ENCODE measurements at places on chromosomes 5 and 9.
A peak's percentile ranks its signal among the peaks of the same experiment; 100 is the strongest.

DNA sequence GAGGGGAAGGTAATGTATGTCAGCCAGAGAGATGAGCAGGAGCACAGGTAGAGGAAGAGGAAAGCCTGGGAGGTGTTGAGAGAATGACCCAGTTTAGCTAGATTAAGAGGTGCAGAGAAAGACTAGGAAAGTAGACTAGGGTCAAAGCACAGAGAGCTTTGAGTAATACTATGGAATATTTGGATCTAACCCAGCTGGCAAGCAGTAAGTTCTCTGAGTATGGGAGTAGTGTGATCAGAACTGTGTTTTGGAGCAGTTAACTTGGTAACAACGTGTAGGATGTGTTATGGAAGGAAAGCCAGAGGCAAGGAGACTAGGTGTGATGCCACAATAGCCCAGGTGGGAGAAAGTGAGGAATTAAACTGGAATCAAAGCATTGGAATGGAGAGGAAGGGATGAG lies 84.9 kb upstream of the PTGER4 start:
- DNase-seq = no peak

DNA sequence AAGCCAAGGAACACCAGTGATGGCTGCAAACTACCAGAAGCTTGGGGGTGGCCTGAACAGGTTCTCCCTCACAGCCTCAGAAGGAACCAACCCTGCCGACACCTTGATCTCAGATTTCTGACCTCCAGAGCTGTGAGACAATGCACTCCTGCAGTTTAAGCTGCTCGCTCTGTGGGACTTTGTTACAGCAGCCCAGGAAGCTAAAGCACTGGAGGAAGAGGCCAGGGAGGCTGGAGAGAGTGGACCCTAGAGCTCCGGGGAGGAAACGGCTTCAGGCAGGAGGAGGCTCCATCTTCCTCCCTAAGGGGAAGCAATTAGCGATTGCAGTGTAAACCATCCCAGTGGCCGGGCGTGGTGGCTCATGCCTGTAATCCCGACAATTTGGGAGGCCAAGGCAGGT lies 25.1 kb downstream of the BARX1 start:
- no peak for DNase-seq

GRCh38 chr9:71780953-71781352 lies 12.6 kb upstream of the CEMIP2 start:
- no peak for DNase-seq

DNA sequence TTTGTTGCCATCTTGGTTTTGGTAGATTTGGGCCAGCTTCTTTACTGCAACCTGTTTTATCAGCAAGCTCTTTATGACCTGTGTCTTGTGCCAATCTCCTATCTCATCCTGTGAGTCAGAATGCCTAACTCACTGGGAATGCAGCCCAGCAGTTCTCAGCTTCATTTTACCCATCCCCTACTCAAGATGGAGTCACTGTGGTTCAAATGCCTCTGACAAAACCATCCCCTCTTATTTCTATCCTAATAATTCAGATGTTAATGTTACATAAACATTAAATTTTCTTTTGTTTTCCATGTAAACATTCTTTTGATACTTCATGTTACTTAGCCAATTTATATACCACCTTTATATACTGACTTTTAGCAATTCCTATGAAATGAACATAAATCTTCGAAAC lies 746.3 kb downstream of the CDH18 start:
- no peak for DNase-seq

DNA sequence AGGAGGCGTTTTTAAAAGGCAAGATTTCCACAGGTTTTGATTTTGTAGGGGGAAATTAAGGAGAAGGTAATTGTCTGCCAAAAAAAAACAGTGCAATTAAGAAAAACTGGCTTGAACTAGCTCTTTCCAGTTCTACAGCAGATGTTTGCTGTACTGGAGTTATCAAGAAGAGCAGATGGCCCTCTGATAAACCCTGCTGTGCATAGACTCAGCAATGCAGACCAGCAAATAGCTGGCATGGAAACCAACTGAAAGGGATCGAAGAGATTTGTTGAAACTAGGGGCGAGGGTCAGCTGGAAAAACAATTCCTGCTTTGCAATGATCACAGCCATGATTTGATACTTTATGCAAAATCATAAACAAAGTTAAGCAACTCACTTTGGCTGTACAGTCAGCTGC lies 17.8 kb upstream of the BHMT start:
- DNase-seq = no peak

GRCh38 chr9:9108641-9109040 lies 1309.1 kb upstream of the DMAC1 start:
- DNase-seq = no peak

- DNase-seq = no peak
Measured at GRCh38 chr5:142861011-142861410, 90.8 kb downstream of the ARHGAP26 start.

- DNase-seq = no peak
Measured at GRCh38 chr9:95605101-95605500, 88.3 kb upstream of the PTCH1 start.

- DNase-seq = no peak
Measured at GRCh38 chr9:75123696-75124095, 35.4 kb downstream of the OSTF1 start.

DNA sequence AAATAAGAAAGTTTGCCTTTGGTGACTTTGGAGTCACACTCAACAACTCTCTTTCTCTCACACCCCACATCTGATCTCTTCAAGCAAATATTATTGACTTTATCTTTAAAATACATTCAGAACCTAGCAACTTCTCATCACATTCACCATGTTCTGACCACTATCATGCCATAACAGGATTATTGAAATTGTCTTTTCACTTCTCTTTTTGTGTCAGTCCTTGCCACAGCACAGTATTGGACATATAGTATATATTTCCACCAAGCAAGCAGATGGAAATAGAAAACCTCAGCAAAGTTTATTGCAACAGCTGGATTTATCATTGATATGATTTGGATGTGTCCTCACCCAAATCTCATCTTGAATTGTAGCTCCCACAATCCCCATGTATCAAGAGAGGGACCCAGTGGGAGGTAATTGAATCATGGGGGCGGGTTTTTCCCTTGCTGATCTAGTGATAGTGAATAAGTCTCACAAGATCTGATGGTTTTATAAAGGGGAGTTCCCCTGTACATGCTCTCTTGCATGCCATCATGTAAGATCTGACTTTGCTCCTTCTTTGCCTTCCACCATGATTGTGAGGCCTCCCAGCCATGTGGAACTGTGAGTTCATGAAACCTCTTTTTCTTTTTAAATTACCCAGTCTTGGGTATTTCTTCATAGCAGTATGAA lies 26.9 kb upstream of the ITGA1 start:
- DNase-seq = no peak

- no peak for DNase-seq
Measured at GRCh38 chr5:150052956-150053712, 33.2 kb downstream of the CSF1R start.

DNA sequence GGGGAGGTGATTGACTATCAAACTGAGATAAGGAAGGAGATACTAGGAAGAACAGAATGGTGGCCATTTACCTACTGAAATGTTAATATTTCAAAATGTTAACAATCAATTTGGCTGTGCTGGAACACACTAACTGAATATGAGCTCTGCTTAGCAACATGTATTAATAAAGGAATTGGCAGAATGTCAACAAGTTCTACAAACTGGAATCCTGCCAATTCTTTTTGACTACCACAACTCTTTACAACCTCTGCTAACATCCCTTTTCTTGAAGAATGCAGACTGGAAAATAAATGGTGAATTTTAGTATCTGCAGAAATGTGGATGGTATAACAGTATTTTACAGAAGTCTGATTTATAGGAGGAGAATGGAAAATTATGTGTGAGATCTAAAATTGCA lies 446.4 kb downstream of the ISL1 start:
- no peak for DNase-seq

DNA sequence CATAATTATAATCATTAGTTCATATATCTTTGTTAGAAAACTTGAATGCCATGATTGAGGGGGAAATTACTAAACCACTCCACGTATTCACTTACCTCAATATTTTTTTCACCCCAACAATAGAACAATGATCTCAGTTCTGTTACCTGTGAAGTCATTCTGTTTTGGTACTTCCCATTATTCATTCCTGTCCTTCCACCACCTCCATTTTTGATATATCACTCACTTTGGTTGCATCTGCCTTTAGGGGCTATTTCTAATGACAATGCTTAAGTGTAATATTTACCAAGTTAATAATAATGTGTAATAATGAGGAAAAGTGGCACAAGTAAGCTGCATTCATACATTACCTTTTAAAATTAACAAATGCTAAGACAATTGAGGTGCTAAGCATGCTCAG lies 218.4 kb downstream of the SPATA31D1 start:
- DNase-seq = no peak

- no peak for DNase-seq
Measured at GRCh38 chr5:143077453-143078103, 307.4 kb downstream of the ARHGAP26 start.

GRCh38 chr9:77019236-77019925 lies at the start of gene FOXB2:
Gene FOXB2, plus strand, starts transcription at chr9:77019655. Its CDS starts 0 bp downstream, at chr9:77019655.
- no peak for DNase-seq

- DNase-seq = no peak
Measured at GRCh38 chr5:154117050-154117449, 73.5 kb upstream of the GALNT10 start.

GRCh38 chr9:4196376-4196775 lies 103.5 kb downstream of the GLIS3 start:
- DNase-seq = no peak

GRCh38 chr9:120779227-120779626 lies 14.0 kb downstream of the FBXW2 start:
- no peak for DNase-seq

GRCh38 chr5:147645197-147645596 lies 135.3 kb upstream of the DPYSL3 start:
- peak; percentile 34 for DNase-seq

- no peak for DNase-seq
Measured at GRCh38 chr5:111691914-111692313, 65.1 kb downstream of the NREP start.

DNA sequence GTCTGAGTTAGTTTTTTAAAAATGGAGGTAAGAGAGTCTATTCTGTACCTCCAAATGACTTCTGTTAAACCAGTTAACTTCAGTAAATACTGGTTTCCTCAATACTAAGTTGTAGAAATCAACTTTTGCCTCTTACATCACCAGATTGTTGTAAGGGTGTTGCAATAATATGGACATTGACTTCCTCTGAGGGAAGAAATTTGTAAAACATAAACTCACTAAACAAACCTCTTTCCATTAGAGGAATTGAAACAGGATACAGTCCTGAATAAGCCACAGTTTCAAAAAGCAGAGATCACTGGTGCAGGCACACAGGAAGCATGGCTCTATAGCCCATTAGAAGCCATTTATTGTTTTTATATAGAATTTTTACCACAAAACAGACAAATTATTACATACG lies 32.7 kb upstream of the SLCO6A1 start:
- DNase-seq = no peak

- DNase-seq = no peak
Measured at GRCh38 chr5:125343015-125343414, 596.6 kb upstream of the ZNF608 start.

DNA sequence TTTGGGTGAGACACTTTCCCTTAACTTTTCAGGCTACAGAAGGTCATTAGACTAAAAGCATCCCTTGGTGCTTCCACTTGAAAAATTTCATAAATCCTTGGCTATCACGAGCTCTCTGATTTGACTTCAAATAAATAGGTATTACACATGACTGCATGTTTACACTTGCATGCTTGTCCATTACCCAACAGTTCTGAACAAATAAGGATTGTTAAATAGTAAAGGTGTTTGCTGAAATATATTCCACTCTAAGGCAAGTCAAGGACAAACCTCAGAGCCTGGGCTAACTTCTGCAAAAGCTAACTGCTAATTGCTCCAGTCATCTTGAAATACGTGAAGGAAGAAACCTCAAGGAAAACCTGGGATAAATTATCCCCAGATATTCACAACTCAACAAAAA lies 14.5 kb downstream of the FBXW2 start:
- DNase-seq = no peak

GRCh38 chr5:21646469-21646868 lies 1206.7 kb downstream of the CDH12 start:
- DNase-seq = no peak

DNA sequence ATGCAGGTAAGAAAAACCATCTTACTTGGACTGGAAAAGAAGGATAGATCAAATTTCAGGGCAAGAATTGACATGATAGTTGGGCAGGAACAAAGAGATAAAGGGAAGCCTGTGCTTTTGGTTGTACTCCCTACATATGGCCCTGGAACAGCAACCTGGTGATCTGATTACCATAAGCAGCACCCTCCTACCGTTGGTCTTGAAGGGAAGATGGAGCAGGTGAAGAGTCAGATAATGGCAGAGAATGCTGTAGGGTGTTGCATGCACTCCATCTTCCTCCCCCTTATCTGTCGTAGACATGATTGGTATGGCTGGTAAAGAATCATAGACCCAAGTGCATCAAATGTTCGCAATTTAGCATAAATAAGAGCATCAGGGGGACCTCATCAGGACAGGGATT lies 4.7 kb downstream of the IRGM start:
- DNase-seq = no peak

- DNase-seq = peak; percentile 34
Measured at GRCh38 chr9:127451858-127452656, 747 bp downstream of the LRSAM1 start.

DNA sequence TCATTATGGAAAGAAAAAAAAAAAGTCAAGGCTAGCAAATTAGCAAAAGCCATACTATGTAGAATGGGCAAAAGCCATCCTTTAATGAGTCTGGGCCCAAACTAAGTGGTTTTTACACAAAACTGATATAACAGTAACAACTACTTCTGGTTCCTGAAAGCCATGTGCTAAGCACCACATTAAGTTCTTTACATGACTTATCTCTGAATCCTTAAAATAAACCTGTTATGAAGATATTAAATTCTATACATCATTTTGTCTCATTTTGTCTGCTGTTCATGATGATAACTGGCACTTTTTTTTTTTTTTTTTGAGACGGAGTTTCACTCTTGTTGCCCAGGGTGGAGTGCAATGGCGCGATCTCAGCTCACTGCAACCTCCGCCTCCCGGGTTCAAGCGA lies 5.0 kb downstream of the FNIP1 start:
- no peak for DNase-seq

DNA sequence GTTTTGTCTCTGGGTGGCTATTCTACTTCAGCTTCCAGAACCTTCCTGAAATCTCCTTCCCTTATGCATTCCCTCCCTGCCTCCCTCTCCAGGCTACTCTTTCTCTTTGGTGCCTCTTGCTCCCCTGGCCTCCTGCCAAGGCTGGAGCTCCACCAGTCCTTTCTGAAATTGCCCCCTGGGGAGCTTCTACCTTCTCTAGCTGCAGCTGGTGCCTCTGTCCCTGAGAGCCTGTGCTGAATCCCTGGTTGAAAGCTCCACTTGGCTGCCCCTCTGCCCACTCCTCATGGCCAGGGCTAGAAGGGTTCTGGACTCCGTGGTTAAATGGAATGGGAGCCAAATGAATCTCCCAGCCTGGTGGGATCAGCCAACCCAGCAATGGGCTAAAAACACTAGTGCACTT lies 80.1 kb downstream of the COL15A1 start:
- peak; percentile 25 for DNase-seq

Data from body of pancreas (tissue), 4 donors.